Stimulated activated CD8-positive, alpha-beta memory T cell treated with anti-CD3 and anti-CD28 coated beads, Interleukin-15, amount 100 ng/mL, for 4 hours (primary cell): ENCODE measurements at places on chromosomes 1 and 21.

GRCh38 chr1:43632135-43632670, 17.7 kb upstream of the KDM4A start:
- DNase-seq, result no peak

DNA sequence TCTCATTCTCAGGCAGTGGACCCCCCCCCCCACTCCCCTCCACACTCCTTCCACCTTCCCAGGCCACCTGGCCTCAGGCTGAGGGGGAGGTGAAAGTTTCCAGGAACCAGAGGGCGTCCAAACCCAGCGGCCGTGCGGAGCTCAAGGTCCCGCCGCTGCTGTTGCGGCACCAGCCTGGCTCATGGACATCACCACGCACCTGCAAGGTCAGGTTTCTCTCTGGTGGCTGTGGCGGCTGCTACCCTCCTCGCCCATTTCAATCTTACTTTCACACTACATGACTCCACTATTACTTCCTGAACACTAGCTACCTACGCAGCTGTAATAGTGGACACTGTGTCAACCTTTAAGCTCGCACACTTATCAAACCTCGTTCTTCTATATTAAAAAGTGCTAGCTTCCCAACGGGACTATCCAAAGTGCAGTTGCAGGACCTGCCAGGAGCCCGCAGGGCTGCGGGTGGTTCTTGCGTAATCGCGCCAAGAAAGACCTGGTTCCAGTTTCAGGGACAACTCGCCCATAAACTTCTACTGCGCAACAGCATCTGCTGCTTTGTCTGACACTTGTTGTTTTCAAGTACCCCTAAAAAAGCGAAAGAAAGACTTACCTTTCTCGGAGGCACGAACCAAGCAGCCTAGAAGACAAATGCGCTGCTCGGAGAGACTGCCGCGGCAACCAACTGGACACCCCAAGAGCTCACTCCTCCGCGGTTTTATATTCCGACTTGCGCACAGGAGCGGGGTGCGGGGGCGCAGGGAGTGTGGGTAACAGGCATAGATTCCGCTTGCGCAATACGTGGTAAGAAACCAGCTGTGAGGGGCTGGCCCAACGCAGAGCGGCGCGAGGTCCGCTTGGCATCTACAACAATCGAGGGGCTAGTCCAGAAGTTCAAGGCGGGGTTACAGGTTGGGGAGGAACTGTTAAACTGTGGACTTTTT, at the start of gene DIRAS3:
Gene DIRAS3, minus strand, starts transcription at position 687 of the 938 bp plus-strand sequence. CDS start 3,330 bp downstream, outside the sequence.
- DNase-seq, result no peak

- no peak for DNase-seq
Observed at GRCh38 chr1:158933621-158934020, 2.3 kb downstream of the PYHIN1 start.

DNA sequence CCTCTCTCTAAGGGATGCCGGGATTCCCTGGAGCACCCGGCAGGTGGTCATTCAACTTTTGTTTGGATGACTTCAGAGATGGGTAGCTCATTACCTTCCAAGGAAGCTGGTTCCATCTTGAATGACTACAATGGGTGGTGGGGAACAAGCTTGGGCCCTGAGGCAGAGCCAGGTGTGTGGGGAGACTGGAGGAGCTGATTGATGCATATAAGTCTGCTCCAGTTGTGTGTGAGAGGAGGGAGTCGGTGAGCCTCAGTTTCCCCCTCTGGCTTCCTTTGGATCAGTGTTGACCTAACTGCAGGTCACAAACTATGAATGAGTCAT, 133.8 kb upstream of the ZBTB40 start:
- no peak for DNase-seq

- DNase-seq, result no peak
Observed at GRCh38 chr1:193471981-193472380, 285.6 kb upstream of the B3GALT2 start.

DNA sequence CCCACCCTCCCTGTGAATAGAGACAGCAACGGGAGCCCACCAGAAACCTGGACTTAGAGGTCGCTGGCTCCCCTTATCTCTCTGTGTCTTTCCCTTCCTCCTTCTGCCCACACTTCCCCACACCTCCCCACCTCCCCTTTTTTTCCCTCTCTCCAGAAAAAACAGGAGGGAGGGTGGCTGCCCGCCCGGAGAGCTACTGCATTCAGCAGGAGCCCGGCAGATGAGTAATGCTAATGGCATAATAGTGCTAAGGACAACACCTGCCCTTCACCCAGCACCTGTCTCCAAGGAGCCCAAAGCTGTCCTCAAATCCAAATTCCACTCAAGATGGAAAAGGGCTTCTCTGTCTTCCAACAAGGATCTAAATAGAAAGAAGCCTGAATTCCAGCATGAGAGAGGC, 11.4 kb upstream of the PRELP start:
- DNase-seq, result no peak

DNA sequence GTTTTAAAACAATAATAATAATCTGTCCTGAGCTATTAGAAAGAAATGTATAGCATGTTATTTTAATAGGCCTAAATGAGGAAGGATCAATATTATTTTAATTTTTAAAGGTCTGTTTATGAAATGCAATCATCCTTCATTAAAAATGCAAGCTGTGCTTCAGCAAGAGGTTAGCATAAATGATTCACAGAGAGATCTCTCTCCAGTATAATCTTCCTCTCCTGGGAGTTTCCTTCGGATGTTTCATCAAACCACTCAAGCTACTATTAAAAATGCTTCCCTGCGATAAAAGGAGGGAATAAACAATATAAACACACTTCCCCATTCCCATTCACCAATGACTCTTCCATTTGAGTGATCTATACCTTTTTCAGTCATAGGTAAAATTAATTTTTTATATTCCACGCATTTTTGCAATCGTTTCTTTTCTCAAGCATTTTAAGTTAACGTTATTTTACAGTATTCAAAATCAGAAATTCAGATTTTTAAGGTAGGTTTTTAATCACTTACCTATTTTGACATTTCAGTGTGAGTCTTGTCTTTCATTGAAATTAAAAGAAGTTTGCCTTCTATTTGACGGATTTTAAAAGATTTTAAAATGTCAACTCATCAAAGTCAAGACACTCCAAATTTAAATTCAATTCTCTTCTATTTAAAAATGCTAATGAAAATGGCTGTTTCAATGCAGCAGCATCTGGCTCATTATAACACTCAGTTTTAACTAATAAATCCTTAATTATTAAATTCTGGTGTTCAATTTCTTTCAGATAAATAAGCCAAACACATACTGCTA, 64.3 kb downstream of the RERE start:
- no peak for DNase-seq

GRCh38 chr1:53086491-53087070, 24.6 kb downstream of the PODN start:
- DNase-seq, result no peak

GRCh38 chr1:165624441-165624840, 6.6 kb upstream of the MGST3 start:
- no peak for DNase-seq

GRCh38 chr1:156213644-156213966, 798 bp downstream of the PMF1 start:
- DNase-seq, result no peak

DNA sequence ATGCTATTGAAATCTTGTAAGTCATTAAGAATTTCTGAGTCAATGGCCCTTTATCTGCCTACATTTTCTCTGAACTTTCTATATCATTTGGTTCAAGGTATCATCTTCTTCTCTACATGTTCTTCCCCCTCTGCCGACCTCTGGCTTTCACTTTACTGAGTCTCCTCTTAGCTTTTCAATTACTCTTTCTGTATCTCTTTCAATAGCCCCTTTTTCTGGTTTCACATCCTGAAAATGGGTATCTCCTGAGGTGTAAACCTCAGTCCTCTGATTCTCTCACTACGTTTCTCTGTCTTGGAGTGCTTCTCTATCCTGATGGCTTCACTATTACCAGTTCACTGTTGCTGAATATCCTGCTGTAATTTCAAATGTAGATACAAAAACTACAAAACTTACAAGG, 98.9 kb downstream of the LYST start:
- no peak for DNase-seq

- no peak for DNase-seq
Observed at GRCh38 chr1:198932351-198932991, 293.6 kb downstream of the PTPRC start.

DNA sequence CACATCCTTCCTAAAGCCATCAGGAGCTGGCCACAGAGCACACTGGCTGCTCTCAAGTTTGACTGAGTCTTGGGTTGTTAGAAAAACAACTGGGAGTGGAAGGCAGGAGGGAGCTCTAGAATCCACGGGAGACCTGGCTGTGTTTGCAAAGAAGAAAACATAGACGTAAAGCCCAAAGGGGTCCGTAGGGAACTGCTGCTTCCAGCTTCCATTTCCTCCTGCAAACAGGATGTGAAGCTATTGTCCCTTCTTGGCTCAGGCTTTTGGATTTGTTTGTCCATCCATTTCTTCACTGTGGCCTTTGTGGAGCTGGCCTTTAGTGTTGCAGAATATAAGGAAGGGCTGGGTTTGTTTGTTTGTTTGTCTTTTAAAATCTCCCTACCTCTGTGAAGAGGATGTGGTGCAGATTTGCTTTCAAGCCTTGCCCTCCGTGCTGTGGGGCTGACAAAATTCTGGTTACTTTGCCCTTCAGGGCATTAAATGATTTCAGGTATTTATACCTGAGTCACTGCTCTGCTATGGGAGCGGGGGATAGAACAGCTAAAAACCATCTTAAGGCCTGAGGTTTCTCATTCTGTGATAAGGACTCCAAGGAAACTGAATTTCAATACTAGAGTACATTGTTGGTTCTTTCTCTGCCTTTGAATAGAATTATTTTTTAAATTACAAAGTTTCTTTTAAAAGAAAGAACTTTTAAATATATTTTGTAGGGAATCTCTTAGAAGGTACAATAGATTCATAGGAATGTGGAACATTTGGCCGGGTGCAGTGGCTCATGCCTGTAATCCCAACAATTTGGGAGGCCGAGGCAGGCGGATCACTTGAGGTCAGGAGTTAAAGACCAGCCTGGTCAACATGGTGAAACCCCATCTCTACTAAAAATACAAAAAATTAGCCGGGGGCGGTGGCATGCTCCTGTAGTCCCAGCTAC, 74.3 kb downstream of the MPZL1 start:
- DNase-seq, result no peak

- DNase-seq, result no peak
Observed at GRCh38 chr1:153515504-153516394, 20.0 kb downstream of the S100A6 start.
